ENCODE measurements at places on chromosomes 4 and X.

- no peak for DNase-seq
Measured at GRCh38 chr4:176584031-176584606, 208.6 kb downstream of the VEGFC start.

DNA sequence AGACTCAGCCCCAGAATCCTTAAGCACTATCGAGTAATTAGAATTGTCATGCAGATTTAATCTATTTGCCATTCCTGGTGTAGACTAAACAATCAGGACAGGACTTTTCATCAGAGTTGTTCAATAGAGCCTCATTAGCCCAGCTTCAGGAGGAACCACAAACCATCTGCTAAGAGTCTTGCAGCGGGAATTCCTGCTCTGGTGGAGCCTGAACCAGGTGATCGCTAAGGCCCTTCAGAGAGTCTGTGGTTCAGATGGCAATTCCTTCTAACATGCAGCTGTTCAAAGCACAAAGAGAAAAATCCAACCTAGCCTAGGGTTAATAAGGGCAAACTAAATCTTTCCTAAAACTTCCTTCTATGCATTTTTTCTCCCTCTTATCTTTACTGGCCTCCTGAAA, 119.1 kb upstream of the CPEB2 start:
- DNase-seq, result no peak

DNA sequence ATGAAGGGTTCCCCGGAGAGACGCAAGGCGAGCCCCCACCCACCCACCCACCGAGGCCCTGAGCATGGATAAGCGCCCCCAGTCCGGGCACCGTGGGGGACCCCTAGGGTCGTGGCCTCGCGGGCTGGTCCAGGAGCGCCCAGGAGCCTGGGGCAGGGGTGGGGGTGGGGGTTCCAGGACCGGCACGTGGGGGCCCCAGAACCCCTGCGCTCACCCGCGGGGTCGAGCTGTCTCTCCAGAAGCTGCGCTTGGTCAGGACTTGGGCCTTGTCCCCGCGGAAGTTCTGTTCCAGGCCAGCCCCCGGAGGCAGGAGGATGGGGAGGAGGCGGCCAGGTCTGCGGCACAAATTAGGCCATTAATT, 11.2 kb upstream of the SHOX start:
- DNase-seq, result no peak

DNA sequence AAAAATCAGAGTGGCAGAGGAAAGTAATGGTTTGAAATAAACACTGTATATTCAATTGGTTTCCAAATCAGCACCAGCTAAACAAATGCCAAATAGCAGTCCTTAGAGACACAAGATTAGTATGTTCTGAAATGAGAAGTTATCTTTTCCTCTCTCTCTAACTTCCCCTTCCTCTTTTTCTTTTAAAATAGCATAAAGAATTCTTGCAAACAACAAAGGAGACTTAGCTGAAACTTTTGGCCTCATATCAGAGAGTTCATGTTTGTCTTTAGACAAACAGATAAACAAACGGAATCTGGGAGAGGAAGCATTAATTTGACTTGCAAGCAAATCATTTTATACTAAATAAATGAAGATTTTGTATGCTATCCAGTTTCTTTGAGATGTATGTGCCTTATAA, 399.0 kb downstream of the GBA3 start:
- DNase-seq, result no peak

GRCh38 chr4:20430259-20430941, 178.7 kb downstream of the SLIT2 start:
- DNase-seq, result no peak

DNA sequence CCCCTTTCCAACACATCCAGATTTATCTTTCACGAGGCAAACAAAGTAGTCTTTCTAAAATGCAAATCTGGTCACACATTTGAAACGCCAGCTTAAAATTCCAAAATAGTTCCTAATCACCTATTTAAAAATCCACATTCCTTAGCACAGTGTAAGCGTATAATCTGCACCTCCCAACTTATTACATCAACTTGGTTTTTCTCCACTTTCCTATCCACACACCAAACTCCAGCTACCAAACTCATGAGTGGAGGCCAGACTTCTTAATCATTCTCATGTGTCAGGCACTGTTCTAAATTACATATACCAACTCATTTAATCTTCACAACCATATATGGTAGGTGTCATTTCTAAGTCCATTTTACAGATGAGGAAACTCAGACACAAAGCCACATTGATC, 33.8 kb downstream of the ENOX2 start:
- no peak for DNase-seq

DNA sequence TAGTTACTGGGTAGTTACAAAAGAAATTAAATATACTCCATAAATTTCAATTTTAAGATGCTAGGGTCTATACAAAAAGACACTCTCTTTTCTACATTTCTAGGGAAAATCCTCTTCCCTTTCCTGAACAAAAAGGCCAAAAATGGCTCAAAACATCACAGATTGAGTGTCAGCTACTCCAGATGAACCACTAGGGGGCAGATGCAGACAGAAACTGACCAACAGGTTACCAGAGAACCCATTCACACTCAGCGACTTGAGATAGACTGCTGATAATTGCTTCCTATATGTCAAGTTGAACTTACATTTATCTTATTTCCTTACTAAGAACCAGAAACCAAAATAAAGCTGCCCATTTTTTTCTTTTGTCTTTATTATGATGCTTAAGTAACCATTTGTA, 83.4 kb upstream of the MID1IP1 start:
- DNase-seq, result no peak

GRCh38 chrX:154471839-154472684, 7.0 kb downstream of the LAGE3 start:
- no peak for DNase-seq

DNA sequence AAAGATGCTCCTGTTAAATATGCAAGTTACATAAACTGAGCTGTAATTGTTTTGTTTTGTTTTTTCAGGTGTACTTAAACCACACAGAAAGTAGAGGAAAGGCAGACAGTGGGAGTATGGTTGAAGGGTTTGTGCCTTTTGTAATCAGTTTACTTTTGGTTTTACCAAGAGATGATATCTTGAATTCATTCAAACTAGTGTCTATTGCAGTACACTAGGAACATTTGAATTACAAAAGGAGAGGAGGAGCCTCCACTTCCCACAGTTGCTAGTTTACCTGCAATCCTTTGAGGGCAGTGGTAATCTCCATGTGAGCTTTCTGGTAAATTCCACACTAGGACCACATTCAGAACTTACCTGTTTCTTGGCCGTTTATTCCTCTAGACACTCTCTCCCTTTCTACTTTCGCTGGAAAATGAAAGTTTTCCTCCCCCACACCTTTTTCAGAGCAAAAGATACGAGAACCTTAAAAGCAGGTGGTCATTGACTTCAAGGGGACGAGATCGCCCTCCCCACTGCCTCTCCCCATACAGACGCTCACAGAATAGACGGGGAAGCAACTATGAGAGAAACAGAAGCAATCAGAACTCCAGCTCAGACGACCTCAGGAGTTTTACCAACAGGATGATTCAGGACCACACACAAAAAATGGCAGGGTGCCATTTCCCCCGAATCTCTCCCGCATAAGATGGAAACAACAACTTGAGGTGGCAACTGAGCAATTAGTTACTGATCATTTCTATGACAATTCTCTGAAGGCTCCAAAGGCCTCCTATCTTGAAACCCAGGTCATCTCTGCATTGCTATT, 3.3 kb downstream of the RBM47 start:
- DNase-seq, result no peak

DNA sequence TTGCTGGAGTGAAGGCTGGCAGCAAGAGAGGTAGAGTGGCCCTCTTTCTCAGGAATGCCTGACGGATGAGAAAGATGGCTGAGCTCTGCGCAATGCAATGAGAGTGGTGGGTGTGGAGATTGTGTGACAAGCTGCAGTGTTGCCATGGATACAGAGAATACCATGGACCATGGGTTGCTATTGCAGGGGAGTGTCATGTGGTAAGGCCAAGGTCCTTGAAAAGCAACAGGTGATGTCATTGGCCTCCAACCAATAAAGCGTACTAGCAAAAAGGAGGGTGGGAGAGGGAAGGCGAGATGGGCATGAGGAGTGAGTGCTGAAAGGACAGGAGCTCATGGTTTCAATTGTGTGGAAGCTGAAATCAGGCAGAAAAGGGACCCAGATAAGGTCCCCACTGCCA, 1.8 kb downstream of the PNMA5 start:
- no peak for DNase-seq

GRCh38 chr4:107216379-107216778, 180.3 kb upstream of the DKK2 start:
- no peak for DNase-seq

DNA sequence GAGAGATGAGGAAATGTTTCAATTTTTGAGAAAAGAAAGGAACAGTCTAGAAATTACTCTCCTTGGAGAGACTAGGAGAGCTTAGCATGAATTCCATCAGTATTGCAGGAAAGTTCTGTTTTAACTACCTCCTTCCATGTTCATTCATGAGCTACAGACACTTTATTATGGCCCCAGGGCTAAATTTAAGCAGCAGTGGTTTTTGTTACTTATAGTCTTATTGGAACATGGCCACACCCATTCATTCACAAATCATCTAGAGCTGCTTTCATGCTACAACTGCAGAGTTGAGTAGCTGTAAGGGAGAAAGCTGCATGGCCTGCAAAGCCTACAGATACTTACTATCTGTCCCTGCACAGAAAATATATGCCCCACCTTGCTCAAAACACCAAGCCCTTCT, 81.7 kb downstream of the SHISA3 start:
- DNase-seq, result no peak

GRCh38 chr4:112775801-112776200, 138.9 kb downstream of the LARP7 start:
- no peak for DNase-seq

DNA sequence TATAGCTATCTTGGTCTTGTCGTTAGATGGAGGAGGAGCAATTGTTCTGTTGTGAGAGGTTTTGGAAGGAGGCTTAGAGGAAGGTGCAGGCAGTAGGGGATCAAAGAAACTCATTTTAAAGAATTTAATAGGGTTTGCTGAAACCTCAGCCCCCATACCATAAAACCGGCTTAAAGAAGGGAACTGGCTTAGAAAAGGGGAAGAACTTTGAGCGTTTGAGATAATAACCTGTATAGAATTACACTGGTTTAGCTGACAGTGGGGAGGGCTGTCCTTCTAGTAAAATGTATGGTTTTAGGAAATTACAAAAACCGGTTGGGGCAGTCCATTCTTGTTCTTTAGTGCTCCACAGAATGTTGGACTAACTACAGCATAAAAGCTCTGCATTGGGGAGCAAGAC, 128.1 kb downstream of the KDM6A start:
- no peak for DNase-seq

GRCh38 chr4:57023104-57023503, 44.4 kb downstream of the POLR2B start:
- DNase-seq, result no peak

DNA sequence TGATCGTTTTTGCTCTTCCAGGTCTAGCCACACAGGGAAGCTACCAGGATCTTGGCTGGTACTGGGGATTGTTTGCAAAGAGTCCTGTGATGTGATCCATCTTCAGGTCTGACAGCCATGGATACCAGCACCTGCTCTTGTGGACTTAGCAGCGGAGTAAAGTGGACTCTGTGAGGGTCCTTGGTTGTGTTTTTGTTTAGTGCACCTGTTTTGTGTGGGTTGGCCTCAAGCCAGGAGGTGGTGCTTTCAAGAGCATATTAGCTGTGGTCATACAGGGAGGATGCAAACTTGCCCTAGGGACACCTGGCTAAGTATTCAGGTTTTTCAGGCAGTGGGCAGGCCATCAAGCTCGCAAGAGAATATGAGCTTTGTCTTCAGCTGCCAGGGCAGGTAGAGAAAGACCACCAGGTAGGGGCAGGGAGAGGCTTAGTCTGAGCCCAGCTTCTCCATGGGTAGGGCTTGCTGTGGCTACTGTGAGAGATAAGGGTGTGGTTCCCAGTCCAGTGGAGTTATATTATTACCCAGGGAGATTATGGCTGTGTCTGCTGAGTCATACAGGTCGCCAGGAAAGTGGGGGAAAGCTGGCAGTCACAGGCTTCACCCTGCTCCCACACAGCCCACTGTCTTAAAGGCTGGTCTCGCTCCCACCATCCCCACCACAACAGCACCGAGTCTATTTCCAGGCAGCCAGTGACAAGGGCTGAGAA, 293.7 kb downstream of the PCDH18 start:
- no peak for DNase-seq

- no peak for DNase-seq
Measured at GRCh38 chr4:161704653-161705052, 459.1 kb downstream of the FSTL5 start.

- DNase-seq, result no peak
Measured at GRCh38 chr4:92047209-92047875, 256.4 kb upstream of the GRID2 start.

GRCh38 chrX:103215425-103215991, 600 bp downstream of the BEX4 start:
- peak; percentile 58 for DNase-seq

- DNase-seq, result no peak
Measured at GRCh38 chr4:184174571-184175488, 42.8 kb downstream of the ENPP6 start.

- no peak for DNase-seq
Measured at GRCh38 chr4:119592830-119593229, 35.8 kb downstream of the PDE5A start.

- no peak for DNase-seq
Measured at GRCh38 chr4:125891597-125892258, 577.0 kb downstream of the FAT4 start.

DNA sequence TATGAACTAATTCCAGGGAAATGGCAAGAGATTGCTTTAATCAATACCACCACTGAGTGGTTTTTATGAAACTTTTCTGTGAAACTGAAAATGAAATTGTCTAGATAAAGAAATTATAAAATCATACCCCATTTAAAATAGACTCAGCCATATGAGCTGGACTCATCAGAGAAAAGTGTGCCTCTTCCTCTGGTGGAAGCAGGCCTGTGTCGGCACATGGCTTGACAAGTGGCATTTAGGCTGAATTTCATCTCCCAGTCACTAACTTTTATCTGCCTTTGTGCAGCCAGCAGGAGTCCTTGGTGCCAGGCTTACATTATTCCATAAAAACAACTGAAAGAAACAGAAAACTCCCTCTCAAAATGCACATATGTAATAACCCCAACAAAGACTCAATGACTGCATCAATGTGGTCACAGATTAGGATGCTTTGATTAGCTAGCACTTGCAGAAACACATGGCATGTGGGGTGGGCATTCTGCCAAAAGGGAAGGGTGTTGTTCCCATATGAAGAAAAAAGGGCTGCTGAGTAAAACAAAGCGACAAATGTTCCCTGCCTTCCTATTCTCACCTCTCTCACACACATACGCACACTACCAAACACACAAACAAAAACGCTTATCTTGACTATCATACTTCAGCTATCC, 232.3 kb downstream of the PABPC4L start:
- no peak for DNase-seq

GRCh38 chrX:106874075-106874474, 29.1 kb downstream of the RIPPLY1 start:
- no peak for DNase-seq

GRCh38 chrX:9390693-9391368, 74.0 kb upstream of the TBL1X start:
- DNase-seq, result no peak
